ENCODE measurements at places on chromosomes 1 and 21.

GRCh38 chr1:178094739-178095645 is 1.1 kb downstream of the RASAL2 start:
- DNase-seq: peak; percentile 90

DNA sequence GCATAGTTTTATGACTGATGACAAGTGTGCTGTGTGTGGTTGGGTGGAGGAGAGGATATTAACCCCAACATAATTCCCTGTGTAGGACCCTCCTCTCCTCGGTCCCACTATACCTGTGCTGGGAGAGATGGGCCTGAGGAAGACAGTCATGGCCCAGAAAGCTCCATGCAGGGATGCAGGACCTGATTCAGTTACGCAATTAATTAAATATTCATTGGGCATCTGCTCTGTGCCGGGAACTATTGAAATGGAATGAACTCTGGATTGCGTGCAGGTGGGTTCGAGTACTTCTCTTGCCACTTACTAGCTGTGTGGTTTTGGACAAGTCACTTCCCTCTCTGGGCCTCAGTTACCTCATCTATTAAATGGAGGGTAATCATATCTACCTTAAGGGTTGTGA is 74.6 kb downstream of the CD247 start:
- DNase-seq: no peak

DNA sequence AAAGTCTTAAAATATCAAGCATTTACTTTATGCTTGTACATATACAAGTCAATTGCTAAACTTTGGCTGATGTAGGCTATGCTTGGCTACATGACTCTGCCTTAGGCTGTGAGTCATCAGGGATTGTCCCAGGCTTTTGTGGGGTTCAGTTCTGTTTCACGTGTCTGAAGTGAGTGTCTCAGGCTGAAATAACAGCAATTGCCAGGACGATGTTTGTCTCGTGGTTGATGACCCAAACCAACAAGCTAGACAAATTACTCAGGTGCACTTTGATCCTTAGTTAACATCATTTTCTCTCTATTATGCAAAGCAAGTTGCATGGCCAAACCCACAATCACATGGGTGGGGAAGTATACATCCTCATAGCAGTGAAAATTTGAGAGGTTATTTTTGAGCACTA is 410.1 kb downstream of the BRINP3 start:
- no peak for DNase-seq

GRCh38 chr1:30473922-30474817 is 249.2 kb downstream of the MATN1 start:
- DNase-seq: no peak

GRCh38 chr21:17089091-17089491 is 423.8 kb upstream of the CXADR start:
- no peak for DNase-seq

- DNase-seq: no peak
Observed at GRCh38 chr1:203083463-203083921, 2.3 kb downstream of the MYOG start.

- no peak for DNase-seq
Observed at GRCh38 chr1:179825798-179826460, 51.7 kb downstream of the TOR1AIP2 start.

- peak; percentile 58 for DNase-seq
Observed at GRCh38 chr1:58722967-58723366, 23.1 kb upstream of the MYSM1 start.

DNA sequence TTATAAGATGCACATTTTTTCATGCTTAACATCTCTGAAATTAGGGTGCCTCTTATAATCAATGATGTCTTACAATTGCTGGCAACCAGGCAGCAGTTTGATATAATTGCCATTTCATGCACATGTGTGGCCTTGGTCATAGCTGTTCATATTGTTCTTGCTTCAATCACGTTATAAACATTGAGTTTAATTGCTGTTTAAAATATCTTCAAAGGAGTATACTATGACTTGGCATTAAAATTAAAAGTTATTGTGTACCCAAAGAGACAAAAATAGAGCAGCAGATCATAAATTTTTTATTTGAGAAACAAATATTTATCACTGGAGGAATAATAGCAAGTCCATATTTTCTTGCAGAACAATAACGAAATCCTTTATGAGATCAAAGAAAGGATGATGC is 325.5 kb downstream of the LMX1A start:
- no peak for DNase-seq
